ENCODE measurements at places on chromosomes 11 and 22.

GRCh38 chr11:102874852-102875251 lies at the start of gene MMP12:
TSS of gene MMP12 (minus strand) at chr11:102874982. CDS start at chr11:102874937, 45 bp downstream.
- no peak for DNase-seq

- DNase-seq = no peak
These were observed 38.3 kb upstream of the MYH9 start for GRCh38 chr22:36425977-36426523.

DNA sequence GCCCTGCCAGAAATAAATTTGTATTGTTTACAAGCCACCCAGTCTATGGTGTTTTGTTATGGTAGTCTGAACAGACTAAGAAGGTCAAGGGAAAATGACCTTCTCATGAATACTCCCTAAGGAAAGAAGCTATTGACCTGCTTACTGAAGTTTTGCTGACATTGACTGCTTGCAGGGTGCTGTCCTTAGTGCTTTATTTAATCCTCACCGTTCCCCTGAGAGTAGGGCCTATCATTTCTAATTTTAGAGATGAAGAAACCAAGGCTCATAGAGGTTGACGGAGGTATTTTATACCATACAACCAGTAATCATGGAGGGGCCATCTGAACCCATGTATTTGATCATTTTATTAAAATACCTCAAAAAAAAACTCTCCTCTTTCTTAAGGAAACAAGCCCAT lies 66.7 kb upstream of the INCENP start:
- DNase-seq = no peak

- no peak for DNase-seq
These were observed 28.9 kb upstream of the TH start for GRCh38 chr11:2200536-2200935.

DNA sequence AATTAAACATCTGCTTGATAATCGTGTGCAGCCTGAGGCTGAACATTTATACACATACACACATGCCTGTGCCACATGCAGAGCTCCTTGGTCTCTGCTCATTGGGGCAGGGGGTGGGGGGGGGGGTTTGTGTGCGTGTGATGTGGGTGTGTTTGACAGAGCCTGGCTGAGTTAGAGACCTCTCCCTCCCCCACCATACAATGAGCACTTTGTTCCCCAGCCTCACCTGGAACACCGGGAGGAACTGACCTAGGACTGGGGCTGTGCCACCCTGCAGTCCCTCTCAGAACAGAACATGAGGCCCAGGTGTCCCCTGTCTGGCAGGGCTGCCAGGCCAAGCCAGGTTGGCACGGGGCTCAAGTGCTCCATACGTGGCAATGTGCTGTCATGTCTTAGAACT lies 96.6 kb downstream of the TP53I11 start:
- DNase-seq = no peak

DNA sequence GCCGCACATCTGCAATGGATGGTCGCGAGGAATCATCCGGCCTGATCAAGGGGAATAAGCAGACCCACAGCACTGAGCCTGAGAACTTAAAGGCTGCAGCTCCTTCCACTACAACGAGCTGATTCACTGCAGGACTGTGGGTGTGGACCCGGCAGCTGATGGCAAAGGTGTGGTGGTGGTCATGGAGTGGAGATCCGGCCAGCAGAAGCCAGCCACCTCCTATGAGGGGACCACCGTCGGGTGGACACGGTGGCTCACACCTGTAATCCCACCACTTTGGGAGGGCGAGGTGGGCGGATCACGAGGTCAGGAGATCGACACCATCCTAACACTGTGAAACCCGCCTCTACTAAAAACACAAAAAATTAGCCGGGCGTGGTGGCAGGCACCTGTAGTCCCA lies 66.4 kb downstream of the DGCR2 start:
- DNase-seq = no peak

All from NCI-H1694 (cell line).